ENCODE measurements at places on chromosomes 1 and 21.

- no peak for DNase-seq
These were observed 299.9 kb upstream of the PROX1 start for GRCh38 chr1:213687832-213688231.

DNA sequence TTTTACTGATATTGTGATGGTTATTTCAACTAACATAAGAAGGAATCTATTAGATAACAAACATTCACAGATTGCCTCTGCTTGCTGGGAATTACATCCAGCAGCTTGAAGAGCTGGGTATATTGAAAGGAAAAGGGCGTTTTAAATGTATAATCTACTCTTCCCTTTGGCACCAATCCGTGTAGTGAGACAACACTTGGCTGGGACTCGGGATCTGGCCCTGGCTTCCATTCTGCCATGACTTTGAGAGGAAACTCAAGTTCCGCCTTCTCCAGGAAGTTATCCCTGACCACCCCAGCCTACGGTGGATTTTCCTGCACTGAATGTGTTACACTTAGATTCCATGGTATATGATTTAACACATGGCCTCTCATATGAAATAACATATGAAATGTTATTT is 86.9 kb upstream of the UBE2U start:
- no peak for DNase-seq

DNA sequence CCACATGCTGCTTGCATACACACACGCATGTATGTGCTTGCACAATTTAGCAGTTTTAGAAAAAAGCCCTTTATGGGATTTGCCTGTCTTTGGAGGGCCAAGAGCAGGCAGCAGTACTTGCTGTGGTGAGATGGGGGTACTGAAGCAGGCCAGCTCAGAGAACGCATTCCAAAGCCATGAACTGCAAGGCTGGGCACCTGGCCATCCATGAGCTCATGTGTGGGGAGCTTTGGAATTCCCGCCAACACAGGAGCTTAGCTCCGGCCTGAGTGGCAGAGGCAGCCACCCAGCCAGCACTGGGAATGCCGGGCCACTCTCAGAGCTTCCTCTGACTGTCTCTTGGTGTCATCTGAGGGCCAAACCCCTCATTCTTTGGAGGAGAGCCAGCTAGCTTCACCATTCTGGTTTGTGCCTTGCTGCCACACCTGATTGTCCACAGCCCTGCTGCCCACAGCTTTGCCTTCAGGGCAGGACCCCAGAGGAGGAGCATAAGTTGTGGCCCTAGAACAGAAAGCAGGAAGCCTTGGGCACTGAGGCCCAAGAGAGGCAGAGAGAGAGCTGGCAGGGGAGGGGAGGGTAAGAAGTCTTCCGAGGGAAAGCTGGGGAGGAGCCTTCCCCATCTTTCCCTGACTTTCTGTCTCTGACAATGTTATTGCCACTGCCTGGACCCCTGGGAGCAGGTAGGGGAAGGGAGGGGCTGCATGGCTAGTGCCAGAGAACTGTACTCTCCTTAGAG is 92.1 kb upstream of the POU3F1 start:
- DNase-seq = no peak

DNA sequence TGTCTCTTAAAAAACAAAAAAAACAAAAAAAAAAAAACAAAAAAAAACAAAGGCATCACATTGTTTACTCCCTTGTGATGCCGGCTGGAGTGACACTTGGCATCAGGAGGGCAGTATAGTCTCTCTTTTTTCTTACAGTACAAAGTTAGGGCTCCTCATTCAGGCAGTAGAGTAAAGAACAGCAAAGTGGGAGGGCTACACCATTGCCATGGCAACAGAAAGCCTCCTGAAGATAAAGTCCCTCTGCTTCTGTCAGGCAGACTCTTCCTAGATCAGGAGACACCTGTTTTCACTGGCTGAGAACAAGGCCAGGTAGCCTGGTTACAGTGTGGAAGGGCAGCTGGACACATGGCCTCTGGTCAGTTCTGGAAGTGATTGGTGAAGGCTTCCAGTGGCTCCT is 41.3 kb upstream of the RAB3GAP2 start:
- no peak for DNase-seq

- no peak for DNase-seq
These were observed 126.0 kb upstream of the HMCN1 start for GRCh38 chr1:185608177-185608576.
